Inflammatory macrophage (primary cell): ENCODE measurements at places on chromosomes 7 and 10.
A peak's percentile ranks its signal among the peaks of the same experiment; 100 is the strongest.

- DNase-seq, result no peak
These were observed 297.4 kb upstream of the PCDH15 start for GRCh38 chr10:55098452-55098851.

DNA sequence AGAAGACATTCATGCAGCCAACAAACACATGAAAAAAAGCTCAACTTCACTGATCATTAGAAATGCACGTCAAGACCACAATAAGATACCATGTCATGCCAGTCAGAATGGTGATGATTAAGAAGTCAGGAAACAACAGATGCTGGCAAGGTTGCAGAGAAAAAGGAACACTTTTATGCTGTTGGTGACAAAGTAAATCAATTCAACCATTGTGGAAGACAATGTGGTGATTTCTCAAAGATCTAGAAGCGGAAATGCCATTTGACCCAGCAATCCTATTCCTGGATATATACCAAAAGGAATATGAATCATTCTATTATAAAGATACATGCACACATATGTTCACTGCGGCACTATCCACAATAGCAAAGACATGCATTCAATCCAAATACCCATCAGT lies 77.6 kb downstream of the C10orf90 start:
- DNase-seq, result no peak

DNA sequence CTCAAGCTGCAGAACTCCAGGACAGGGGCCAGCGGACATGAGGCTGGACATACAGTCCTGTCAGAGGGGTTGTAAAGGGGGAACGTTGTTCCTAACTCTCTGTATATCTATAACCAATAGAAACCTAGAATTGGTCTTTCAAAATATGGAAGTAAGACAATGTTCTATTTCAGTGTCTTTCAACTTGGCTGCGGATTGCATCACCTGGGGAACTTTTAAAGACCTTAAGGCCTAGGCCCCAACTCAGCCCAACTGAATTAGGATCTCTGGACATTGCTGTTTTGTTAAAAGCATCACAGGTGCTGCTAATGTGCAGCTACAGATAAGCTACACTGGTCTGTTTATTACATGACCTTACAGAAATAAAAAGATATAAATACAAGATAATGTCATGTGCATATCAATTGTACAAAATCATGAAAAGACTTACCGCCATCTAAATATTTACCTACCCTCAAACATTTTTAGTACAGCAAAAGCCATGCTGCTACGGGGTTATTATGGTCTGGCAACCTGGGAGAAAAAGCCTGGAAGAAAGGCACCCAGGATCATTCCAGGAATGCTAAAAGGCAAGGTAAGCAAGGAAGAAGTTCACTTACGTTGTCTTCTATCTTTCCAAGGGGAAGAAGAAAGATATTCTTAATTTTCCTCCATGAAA lies 169.1 kb downstream of the RAPGEF5 start:
- no peak for DNase-seq

- no peak for DNase-seq
These were observed 672.9 kb upstream of the LRRTM3 start for GRCh38 chr10:66252986-66253385.

- DNase-seq, result no peak
These were observed 17.1 kb upstream of the STK17A start for GRCh38 chr7:43565786-43566185.

DNA sequence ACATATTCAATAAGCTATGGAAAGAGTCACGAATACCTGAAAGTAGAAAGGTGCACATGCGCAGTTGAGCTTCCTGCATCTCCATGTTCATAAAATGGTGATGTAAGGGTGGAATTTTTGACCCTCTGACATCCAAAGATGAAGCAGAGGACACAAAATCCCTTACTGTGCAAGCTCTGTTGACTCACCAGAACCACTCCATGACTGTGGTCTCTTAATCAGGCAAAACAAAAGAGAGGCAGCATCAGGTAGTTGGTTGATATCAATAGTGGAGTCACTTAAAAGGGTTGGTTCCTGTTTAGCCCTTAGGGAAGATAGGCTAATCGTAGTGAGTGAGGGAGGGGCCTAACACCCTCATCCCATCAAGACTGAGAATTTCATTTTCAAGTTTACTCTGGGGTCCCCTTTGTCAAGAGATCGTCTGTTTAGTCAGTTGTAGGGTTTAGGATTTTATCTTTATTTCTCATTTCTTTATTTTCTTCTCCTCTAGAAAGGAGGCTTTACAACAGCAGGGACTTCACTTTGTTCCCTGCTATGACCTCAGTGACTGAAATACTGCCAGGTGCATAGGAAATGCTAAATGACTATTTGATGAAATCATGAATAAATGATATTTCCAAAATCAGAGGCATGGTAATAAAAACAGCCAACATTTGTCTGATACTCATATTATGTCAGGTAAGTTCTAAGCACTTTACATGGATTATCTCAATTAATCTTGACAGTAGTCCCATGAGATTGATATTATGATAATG lies 98.1 kb downstream of the CD36 start:
- no peak for DNase-seq

- no peak for DNase-seq
These were observed 134.8 kb upstream of the SHH start for GRCh38 chr7:155947051-155947450.

GRCh38 chr10:28666751-28667467 lies 10.4 kb upstream of the BAMBI start:
- no peak for DNase-seq

DNA sequence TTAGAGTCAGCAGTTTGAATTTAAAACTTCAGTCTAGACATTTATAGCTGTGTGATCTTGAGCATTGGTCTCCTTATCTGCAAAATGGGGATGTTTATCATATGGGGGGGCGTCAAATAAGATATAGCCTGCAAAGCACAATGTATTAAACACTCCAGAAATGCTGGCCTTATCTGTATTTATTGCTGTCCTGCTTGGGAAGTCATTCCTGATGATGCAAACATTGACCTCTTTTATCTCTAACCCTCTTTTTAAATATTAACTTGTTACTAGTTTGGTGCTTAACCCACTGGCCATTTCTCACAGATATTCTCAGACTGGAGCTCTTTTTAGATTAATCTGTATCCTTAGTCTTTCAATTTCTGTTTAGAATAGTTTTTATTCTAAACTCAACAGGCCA lies 13.2 kb downstream of the MRPS33 start:
- no peak for DNase-seq

- DNase-seq, result peak; percentile 65
These were observed 29.4 kb upstream of the AMPH start for GRCh38 chr7:38660427-38661099.

DNA sequence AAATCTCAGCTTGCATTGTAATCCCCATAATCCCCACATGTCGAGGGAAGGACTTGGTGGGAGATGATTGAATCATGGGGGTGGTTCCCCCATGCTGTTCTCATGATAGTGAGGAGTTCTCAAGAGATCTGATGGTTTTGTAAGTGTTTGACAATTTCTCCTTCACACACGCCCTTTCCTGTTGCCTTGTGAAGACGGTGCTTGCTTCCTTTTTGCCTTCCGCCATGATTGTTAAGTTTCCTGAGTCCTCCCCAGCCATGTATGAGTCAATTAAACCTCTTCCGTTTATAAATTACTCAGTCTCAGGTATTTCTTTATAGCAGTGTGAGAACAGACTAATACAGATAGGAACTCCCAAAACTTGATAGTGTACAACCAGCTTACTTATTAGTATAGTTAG lies 98.6 kb downstream of the CREM start:
- no peak for DNase-seq

GRCh38 chr10:75766106-75766505 lies 334.7 kb downstream of the LRMDA start:
- no peak for DNase-seq
